ENCODE measurements at places on chromosomes 16 and 17. TPM values are rescaled to one million over a fixed set of nuclear protein-coding genes. Genes with fewer than 3 reads are reported as not detected.

DNA sequence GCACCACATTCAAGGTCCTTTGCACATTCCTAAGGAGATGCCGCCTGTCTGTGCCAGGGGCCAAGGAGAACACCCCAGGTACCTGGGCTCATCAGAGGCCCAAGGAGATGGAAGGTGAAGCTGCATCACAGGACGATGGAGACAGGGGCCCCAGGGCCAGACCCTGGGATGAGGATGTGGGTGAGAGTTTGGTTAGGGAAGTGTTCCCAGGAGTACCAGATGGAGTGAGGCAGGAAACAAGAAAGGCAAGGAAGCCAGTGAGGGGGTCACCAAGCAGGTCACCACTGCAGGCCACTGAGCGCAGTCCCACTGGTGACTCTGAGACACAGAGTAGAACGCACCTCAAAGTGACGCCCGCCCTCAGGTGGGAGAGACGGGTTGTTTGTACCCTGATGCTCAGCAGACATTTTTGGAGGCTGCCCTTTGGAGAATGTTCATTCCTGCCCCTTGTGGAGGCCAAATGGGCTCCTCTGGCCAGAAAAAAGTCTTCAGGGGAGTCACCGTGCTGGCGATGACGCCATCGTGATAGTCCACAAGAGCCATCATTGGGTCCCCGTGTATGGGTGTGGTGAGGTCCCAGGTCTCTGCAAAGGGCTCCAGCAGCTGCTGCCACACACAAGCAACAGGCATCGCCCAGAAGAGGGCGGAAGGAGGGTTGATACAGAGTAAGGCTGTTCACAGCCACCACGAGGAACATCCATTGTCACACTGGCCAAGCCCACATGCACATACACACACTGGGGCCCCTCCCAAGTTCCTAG, 57.5 kb downstream of the BEAN1 start:
- no peak for DNase-seq

PIK3R5 gene
- total RNA-seq, result not detected

DNA sequence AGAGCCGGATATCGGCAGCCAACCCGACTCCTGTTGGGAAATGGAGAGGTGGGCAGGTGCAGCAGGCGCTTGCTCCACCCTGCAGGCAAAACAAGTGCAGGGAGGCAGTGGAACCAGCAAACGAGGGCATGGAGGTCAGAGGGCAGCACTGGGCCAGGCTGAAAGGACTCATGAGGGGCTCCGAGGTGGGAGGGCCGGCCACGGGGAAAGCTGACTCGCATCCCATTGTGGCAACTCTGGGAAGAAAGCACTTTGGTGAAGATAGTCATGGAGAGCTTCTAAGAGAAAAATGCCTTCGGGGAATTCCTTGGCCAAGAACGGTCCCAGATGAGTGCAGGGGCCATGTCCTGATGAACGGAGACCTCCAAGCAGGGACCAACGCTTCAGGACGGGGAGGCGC, 4.4 kb downstream of the CYBC1 start:
- no peak for DNase-seq

DNA sequence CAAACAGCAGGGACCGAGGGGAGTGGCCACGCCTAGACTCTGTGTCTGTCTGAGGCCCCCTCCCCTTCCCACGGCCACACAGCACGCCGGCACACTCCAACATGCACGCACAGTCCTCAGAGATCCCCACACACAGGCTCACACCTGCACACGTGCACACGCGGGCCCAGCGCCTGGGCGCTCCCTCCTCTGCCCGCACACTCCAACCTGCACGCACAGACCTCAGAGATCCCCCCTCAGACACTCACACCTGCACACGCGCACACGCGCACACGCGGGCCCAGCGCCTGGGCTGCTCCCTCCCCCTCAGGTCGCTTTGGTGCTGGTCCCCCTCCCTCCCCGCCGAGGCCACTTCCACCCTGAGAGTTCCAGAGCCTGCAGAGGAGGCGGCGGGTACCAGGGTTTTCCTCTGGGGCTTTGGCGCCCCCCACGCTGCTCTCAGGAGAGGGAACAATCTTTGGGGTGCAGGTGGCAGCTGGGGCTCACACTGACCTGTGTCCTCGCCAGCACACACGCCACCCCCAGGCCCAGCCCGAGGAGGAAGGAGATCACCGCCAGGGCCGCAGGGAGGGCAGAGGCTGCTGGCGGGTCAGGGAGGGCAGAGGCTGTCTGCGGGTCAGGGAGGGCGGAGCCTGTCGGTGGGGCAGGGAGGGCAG, 1.6 kb downstream of the CD7 start:
- no peak for DNase-seq

- no peak for DNase-seq
These were observed 263.8 kb upstream of the TNRC6C start for GRCh38 chr17:77694391-77695363.

SNAI3 gene
- not detected for total RNA-seq

All from foreskin keratinocyte (primary cell).